ENCODE measurements at places on chromosomes 2 and 18. TPM values are rescaled to one million over a fixed set of nuclear protein-coding genes. Genes with fewer than 3 reads are reported as not detected.
A peak's percentile ranks its signal among the peaks of the same experiment; 100 is the strongest.

UGT1A10 gene
- not detected for total RNA-seq

DNA sequence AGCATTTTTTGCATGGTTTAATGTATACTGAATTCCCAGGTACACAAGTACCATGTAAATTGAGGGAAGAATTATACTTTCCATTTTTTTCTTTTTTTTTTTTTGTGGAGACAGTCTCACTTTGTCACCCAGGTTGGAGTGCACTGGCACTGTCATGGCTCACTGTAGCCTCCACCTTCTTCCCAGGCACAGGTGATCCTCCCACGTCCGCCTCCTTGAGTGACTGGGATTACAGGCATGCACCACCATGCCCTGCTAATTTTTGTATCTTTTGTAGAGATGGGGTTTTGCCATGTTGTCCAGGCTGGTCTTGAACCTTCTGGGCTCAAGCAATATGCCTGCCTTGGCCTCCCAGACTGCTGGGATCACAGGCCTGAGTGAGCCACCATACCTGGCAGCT lies 3.8 kb downstream of the HSPE1 start:
- H3K4me1 ChIP-seq: peaks cover 26% of the 10 kb centered on the region
- DNase-seq: no peak
- no peak overlapping the region for H3K4me3 ChIP-seq
- peaks cover 41% of the 10 kb centered on the region for H3K36me3 ChIP-seq

GRCh38 chr2:21001225-21001946 lies 42.5 kb downstream of the APOB start:
- H3K4me3 ChIP-seq: no peak overlapping the region
- no peaks in the 10 kb centered on the region for H3K27me3 ChIP-seq
- no peak for DNase-seq
- no peaks in the 10 kb centered on the region for H3K36me3 ChIP-seq
- no peaks in the 10 kb centered on the region for H3K4me1 ChIP-seq
- H3K27ac ChIP-seq: no peak overlapping the region

MROH2A gene
- total RNA-seq: not detected

VWC2L gene
- total RNA-seq: not detected

DNA sequence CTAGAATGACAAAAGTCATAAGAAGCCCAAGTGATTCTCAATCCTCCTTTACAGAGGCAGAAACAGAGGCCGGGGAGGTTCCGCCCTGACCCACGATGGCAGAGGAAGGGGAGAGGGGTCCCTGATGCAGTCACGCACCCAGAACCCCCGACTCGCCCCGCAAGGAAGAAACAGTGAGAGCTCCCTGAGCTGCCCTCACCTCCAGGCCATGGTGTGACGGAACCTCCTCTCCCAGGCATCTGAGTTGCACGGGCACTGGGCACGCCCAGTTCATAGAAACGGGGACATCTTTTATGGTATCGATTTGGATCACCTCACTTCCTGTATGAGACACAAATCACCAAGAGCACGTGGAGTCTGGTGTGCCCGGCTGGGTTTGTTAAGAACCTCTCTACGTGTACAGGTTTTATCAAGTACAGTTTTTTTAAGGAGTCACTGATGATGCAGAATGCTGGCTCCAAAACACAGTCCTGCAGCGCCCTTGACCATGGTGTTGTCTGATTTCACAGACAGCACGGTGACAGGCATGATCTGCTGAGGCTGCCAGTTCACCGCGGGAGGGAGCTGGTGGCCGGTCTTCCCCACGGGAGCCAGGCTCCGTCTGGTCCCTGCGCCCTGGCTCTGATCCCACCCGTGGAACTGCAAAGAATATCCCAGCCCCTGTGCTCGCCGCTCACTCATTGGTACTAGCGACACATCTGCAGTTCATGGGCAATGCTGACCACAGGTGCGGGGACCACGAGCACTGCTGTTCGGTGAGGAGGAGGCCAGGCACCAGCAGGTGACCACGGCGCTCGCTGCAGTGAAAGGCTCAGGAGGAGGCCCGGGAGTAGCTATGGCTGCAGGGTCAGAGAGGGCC lies 35.6 kb downstream of the PXDN start:
- peaks cover 2% of the 10 kb centered on the region for H3K27me3 ChIP-seq
- DNase-seq: no peak
- no peaks in the 10 kb centered on the region for H3K36me3 ChIP-seq

DNA sequence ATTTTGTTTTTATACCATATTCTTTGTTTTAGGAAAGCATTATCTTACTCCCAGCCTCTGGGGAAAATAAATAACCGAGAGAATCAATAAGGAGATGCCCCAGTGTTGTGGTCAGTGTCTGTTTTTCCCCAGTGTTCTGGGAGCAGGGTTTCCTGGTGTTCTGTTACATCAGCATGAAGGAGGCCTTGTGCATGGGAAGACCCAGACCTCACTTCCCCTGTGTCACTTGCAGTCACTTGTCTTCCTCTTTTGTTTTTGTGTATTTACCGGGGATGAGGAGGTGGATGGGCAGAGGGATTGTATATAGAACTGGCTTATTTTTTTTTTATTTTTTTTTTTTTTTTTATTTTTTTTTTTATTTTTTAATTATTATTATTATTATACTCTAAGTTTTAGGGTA lies 45.0 kb upstream of the MGAT5 start:
- H3K4me1 ChIP-seq: peaks cover 6% of the 10 kb centered on the region
- H3K27ac ChIP-seq: no peak overlapping the region
- no peak for DNase-seq
- no peak overlapping the region for H3K4me3 ChIP-seq
- no peaks in the 10 kb centered on the region for H3K27me3 ChIP-seq

DNA sequence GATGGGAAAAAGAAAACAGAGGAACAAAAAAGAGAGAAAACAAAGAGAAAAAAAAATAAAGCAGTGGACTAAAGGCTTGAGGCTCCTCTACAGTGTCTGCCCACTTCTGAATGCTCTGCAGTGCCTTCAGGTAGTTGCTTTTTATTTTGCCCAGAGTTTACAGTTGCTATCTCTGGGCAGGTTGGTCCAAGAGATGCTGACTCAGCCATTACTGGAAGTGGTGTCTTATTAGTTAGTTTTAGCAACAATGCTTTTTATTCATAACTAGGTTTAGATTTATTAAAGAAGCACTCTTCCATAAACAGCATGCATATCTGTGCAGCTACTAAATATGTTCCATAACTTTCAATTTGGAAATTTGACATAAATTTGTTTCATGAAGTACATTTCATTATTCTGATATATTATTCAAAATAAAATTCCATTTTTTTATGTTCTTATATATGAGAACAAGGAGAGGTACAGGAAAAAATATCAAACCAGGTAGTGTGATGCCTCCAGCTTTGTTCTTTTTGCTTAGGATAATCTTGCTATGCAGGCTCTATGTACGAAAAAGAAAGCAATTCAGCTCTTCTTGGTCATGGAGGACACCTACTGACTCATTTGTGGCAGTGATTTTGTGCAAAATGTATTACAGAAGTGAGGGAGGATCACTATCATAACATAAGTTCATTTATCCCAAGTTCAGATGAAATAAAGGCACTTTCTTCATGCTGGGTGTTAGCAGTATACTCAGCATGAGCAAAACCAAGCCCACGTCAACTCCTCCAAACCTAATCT lies 69.5 kb downstream of the RPIA start:
- DNase-seq: no peak
- peaks cover 13% of the 10 kb centered on the region for H3K36me3 ChIP-seq
- H3K4me3 ChIP-seq: no peak overlapping the region
- no peak overlapping the region for H3K27ac ChIP-seq
- peaks cover 24% of the 10 kb centered on the region for H3K27me3 ChIP-seq

GRCh38 chr2:128602038-128602698 lies 283.5 kb upstream of the HS6ST1 start:
- H3K27me3 ChIP-seq: no peaks in the 10 kb centered on the region
- no peak overlapping the region for H3K4me3 ChIP-seq
- no peak for DNase-seq
- no peak overlapping the region for H3K27ac ChIP-seq
- H3K4me1 ChIP-seq: no peaks in the 10 kb centered on the region

SULT1C2 gene
- not detected for total RNA-seq

- H3K4me1 ChIP-seq: no peaks in the 10 kb centered on the region
- no peak overlapping the region for H3K4me3 ChIP-seq
- no peak for DNase-seq
- no peak overlapping the region for H3K27ac ChIP-seq
- H3K27me3 ChIP-seq: peaks cover 15% of the 10 kb centered on the region
Measured at GRCh38 chr2:39608686-39609441, 56.9 kb upstream of the TMEM178A start.

DNA sequence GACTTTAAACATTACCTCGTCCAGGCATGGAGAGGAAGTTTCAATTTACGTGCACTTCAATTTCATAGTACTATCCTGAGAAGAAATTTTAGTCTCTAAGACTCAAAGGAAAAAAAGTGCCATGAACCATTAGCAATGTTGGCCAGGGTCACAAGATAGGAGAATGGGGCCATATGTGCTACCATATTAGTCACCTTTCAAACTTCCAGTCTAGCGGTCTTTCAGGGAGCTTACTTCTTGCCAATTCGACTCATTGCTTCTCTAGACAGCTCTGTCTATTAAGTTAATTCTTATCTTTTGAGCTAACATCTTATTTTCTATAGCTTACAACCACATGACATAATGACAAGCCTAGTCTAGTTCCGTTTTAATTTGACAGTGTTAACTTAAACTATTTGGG lies 129.1 kb downstream of the ANKRD44 start:
- no peak for DNase-seq
- H3K27me3 ChIP-seq: no peaks in the 10 kb centered on the region
- H3K4me1 ChIP-seq: peaks cover 40% of the 10 kb centered on the region
- H3K36me3 ChIP-seq: peaks cover 68% of the 10 kb centered on the region

DNA sequence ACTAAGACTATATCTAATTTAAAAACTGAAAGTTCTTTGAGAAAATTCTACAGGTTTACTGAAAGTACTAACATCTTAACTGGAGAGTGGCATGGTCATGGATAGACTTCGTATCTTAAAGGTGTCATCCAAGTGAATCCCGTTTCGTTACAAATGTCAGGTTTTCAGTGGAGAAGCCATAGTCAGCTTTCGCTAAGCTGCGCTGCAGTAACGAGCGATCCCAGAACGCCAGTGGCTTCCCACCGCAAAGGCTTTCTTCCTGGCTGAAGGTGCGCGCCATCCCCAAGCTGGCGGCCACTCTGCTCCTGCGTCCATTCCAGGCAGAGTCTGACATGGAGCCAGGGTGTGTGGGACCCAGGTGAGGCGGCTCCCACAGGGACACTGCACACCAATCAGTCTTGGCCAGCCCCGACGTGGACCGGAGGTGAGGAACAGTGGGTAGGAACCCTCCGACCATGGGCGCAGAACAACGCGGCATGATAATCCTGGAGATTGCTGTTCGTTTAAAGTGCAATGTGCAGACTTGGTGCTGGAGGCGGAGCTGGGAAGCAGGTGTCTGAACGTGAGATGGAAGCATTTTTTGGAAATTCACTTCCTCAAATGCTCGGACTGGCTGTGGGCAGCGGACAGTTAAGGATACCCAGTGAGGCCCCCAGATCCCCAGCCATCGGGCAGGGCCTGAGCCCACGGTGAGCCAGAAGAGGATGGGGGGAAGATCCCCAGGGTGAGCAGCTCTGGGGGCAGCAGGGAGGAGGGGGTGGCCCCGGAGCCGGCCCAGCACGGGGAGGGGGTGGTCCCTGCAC lies 27.8 kb upstream of the KCNG2 start:
- H3K27ac ChIP-seq: no peak overlapping the region
- peaks cover 4% of the 10 kb centered on the region for H3K27me3 ChIP-seq
- no peaks in the 10 kb centered on the region for H3K36me3 ChIP-seq
- H3K4me1 ChIP-seq: no peaks in the 10 kb centered on the region
- no peak overlapping the region for H3K4me3 ChIP-seq
- DNase-seq: no peak

PNPT1 gene
- total RNA-seq: 46.4 TPM

GRCh38 chr2:46410273-46411244 lies 68.8 kb upstream of the TMEM247 start:
- no peak overlapping the region for H3K27ac ChIP-seq
- no peak for DNase-seq
- H3K36me3 ChIP-seq: no peaks in the 10 kb centered on the region
- no peak overlapping the region for H3K4me3 ChIP-seq
- H3K4me1 ChIP-seq: no peaks in the 10 kb centered on the region

RGPD4 gene
- total RNA-seq: not detected

IL1R2 gene
- total RNA-seq: 0.81 TPM

MPP4 gene
- total RNA-seq: not detected

MRPS9 gene
- total RNA-seq: 19.8 TPM

DNA sequence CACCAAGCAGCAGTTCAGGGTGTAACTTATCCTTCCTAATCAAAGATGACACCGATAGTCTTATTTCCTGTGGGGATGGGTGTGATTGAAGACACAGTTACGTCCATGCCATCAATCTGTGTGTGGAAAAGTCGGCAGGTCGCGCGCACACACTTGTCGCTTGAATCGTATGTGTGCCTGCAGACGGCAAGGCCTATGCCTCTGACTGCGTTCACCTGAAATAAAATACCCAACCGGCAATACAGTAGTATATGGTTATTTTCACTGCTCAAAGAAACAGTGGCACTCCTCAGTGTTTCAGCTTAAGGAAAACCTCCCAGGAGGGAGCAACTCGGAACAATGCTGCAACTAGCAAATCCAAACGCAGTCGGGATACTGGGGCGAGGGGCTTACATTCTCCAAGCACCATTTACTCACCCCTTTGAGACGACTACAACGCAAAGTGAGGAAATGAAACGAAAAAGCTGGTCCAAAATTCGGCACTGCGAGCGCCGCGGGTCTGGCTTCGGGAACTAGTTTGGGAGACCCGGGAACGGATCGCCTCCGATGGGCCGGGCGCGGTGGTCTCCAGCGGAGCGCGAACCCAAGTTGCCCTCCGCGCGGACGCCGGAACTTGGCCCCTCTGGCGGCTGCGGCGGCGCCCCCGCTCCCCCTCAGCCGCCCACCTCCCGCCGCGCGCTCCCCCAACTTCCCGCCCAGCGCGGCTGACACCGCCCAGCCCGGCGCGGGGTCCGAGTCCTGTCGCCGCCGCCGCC lies 675 bp downstream of the PRKD3 start:
- H3K4me1 ChIP-seq: peaks cover 32% of the 10 kb centered on the region
- DNase-seq: peak; percentile 40
- peaks cover 29% of the 10 kb centered on the region for H3K27me3 ChIP-seq
- peak overlapping the region; percentile 92 for H3K4me3 ChIP-seq
- peaks cover 9% of the 10 kb centered on the region for H3K36me3 ChIP-seq

- no peak for DNase-seq
- no peaks in the 10 kb centered on the region for H3K36me3 ChIP-seq
- H3K27me3 ChIP-seq: peaks cover 6% of the 10 kb centered on the region
- no peak overlapping the region for H3K4me3 ChIP-seq
Measured at GRCh38 chr2:63775191-63775590, 66.5 kb upstream of the UGP2 start.

GRCh38 chr2:177393203-177393755 lies 706 bp downstream of the AGPS start:
- peak; percentile 28 for DNase-seq
- H3K27me3 ChIP-seq: no peaks in the 10 kb centered on the region
- H3K36me3 ChIP-seq: peaks cover 26% of the 10 kb centered on the region
- peak overlapping the region; percentile 96 for H3K4me3 ChIP-seq
- H3K27ac ChIP-seq: peak overlapping the region; percentile 80

GRCh38 chr2:105576440-105577241 lies 168.1 kb upstream of the NCK2 start:
- peaks cover 7% of the 10 kb centered on the region for H3K27me3 ChIP-seq
- peak overlapping the region; percentile 10 for H3K27ac ChIP-seq
- H3K4me1 ChIP-seq: peaks cover 23% of the 10 kb centered on the region

MERTK gene
- 0.35 TPM for total RNA-seq

GRCh38 chr18:74113711-74114110 lies 33.9 kb downstream of the FBXO15 start:
- peaks cover 4% of the 10 kb centered on the region for H3K27me3 ChIP-seq
- H3K4me3 ChIP-seq: no peak overlapping the region
- DNase-seq: no peak
- H3K4me1 ChIP-seq: no peaks in the 10 kb centered on the region
- H3K27ac ChIP-seq: no peak overlapping the region
